SJSA1 (cell line): ENCODE measurements at places on chromosomes 3 and 15. TPM values are rescaled to one million over a fixed set of nuclear protein-coding genes. Genes with fewer than 3 reads are reported as not detected.

- DNase-seq = no peak
Observed at GRCh38 chr3:123137001-123137400, 64.7 kb upstream of the SEC22A start.

GRCh38 chr3:17967111-17967510 lies 224.7 kb upstream of the TBC1D5 start:
- DNase-seq = no peak

- DNase-seq = no peak
Observed at GRCh38 chr3:43378066-43378935, 92.0 kb downstream of the SNRK start.

DNA sequence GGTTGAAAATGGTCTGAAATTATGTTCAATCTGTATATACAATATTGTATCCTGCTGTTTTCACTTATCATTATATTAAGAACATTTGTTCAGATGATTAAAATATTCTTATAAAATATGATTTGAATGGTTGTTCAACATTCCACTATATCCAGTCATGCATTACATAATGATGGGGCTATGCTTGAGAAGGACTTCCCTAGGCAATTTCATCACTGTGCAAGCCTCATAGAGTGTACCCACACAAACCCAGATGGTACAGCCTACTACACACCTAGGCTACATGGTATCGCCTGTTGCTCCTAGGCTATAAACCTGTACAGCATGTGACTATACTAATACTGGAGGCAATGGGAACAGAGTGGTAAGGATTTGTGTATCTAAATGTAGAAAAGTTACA lies 30.5 kb downstream of the SLC7A14 start:
- DNase-seq = no peak

- no peak for DNase-seq
Observed at GRCh38 chr15:67548236-67548852, 5.8 kb downstream of the MAP2K5 start.

DNA sequence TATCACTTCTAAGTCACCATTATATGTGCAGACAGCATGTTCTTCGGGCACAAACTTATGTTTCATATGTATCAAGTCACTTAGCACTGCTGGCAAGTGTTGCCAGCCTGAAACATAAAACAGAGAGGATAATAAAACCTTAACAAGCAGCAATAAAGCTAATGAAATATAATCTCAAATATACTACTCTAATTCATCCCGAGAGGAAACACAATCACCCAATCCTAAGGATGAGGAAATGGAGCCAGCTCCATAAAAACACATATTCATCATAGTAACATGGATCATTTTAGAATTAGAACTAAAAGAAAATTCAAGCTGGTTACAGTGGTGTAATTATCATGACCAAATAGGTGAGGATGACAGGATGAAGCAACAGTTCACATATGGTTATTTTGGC lies 1072.7 kb downstream of the EPHA3 start:
- no peak for DNase-seq

DNA sequence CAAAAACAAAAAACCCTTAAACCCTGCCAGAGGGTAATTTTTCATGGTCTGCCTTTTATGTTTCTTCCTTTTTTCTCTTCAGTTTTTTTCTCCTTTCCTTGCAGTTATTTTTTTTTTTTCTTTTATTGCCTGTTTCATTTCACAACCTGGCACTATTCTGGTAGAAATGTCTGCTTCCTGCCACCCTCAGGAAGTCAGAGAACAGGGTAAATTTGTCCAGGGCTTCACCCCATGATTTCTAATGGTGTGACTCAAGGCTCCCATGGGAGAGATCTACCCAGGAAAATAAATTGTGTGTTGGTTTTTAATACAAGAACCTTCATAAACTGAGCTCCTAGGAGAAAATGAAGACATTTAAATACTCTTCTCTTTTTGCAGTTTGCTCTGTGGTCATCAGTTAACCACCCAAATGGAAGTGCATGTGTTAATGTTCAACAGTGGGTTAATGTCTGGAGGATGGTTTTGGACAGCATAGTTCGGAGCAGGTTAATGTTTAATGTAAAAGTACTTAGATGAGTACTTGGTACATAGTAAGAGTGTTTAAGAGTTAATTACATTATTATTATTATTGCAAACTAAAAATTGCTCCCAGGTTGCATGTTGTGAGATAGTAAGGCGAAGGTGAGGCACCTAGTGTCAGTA lies 45.9 kb downstream of the CGNL1 start:
- no peak for DNase-seq

- no peak for DNase-seq
Observed at GRCh38 chr3:177711637-177712036, 514.4 kb upstream of the TBL1XR1 start.

DNA sequence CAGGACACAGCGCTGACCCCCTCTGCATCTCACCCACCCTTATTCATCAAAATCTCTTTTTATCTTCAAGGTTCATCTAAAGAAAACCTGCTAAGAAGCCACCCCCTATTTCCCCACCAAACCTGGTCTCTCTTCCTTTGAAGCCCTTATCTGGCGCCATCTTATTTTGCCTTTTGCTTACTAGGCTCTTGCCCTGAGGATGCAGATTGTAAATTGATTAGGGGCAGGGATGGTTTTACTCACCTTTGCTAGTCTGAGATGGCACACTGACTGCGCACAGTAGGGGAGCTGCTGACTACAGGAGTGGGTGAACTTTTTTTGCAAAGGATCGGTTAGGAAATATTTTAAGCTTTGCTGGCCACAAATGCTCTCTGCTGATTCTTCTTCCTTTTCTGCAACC lies 78.9 kb upstream of the BHLHE40 start:
- DNase-seq = no peak

GRCh38 chr3:191414732-191415131 lies 46.2 kb upstream of the PYDC2 start:
- no peak for DNase-seq

GRCh38 chr15:57328479-57328878 lies 47.8 kb upstream of the CGNL1 start:
- DNase-seq = no peak

GRCh38 chr15:95059346-95059905 lies 828.1 kb downstream of the MCTP2 start:
- no peak for DNase-seq

GRCh38 chr3:133753779-133754164 lies 7.6 kb downstream of the TF start:
- no peak for DNase-seq

GRCh38 chr3:117962750-117963149 lies 1071.9 kb downstream of the IGSF11 start:
- no peak for DNase-seq

DNA sequence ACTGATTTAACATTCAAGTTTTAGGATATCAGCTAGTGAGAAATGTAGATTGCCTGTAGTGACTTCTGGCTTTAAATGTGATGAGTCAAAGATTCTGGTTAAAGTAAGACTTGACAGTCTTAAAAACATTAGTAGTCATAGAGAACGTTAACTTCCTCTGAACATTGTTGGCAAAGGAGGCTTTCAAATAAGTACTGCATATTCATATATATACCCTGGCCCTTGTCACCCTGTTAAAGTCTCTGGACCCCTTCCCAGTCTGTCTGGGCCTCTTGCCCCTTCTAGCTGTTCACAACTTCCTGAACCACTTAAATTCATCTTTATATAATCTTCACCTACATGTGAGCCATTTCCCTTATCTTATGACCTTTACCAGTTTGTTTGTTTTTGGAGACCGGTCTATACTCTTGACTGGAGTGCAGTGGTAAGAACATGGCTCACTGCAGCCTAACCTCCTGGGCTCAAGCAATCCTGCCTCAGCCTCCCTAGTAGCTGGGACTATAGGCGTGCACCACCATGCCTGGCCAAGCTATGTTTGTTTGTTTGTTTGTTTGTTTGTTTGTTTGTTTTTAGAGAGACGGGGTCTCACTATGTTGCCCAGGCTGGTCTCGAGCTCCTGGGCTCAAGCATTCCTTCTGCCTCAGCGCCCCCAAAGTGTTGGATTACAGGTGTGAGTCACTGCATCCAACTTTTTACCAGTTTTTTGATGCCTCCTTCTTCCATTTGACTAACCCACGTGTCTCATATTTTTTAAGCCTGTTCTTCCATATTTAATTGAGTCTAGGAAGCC lies 64.4 kb upstream of the CRTC3 start:
- DNase-seq = no peak

DNA sequence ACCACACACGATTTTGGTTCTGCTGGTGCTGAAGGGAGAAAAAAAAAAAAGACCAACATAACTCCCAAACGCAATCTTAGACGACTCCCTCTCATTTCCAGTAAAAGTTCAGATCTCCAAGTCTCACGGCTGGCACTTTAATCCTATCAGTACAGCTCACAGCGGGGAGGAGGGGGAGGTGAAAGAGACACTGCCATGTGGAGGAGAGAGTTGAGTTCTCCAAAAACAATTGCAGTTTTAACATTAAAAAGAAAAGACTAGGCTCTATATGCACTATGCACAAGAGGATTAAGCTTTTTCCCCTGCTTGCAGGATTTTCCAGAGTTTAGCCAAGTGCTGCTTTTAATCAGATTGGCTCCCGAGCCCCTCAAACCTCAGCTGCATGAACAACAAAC lies 16.8 kb downstream of the BMF start:
- DNase-seq = no peak

- DNase-seq = no peak
Observed at GRCh38 chr15:92661956-92662355, 6.4 kb upstream of the FAM174B start.

DNA sequence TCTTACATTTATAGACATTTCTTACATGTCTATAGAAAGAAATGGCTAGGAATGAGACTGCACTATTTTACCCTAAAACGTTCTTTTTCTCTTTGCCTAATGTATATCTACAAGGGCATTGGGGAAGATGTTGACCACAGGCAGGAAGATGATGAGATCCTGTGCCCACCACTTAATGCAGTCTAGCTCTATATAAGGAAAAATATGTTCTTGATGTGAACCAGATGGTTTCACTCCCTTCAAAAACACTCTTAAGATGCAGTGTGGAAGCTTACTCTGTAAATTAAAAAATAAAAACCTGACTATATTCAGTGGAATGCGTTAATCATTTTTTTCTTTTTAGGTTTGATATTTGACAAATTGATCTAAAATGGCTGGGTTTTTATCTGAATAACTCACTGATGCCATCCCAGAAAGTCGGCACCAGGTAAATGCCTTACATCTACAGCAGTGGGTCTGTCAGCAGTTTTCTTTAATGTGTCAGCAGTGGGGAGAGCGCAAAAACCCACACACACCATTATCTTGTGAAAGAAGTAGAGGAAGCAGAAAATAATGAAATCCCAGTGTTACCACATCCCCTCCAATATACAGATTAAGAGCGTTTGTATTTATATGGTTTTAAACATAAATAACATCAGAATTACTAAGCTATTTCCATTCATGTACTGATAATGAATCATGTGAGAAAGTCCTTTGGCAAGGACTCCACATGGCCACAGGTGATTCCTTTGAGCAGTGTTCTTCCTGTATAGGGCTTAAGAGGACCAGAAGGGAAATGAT lies 10.1 kb downstream of the AGTR1 start:
- no peak for DNase-seq

DNA sequence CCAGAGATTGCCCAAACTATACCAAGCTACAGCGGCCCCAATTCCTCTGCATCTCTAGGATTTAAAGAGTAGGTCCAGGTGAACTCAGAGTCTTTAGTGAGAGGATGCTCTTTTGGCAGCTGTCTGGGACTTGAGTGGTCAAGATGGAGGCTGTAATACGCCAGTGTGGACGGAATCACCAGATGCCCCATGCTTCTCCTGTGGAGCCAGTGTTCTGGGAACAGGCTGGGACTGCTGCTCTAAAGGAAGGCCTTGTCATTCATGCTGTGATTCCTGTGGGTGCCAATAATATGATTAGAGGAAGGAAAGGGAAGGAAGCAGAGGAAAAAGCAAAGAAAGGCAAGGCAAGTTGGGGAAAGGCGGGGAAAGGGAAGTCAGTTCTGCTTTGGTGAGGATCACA lies 17.4 kb upstream of the NOX5 start:
- DNase-seq = no peak

GRCh38 chr3:118991775-118992174 lies 42.9 kb downstream of the IGSF11 start:
- DNase-seq = no peak

DNA sequence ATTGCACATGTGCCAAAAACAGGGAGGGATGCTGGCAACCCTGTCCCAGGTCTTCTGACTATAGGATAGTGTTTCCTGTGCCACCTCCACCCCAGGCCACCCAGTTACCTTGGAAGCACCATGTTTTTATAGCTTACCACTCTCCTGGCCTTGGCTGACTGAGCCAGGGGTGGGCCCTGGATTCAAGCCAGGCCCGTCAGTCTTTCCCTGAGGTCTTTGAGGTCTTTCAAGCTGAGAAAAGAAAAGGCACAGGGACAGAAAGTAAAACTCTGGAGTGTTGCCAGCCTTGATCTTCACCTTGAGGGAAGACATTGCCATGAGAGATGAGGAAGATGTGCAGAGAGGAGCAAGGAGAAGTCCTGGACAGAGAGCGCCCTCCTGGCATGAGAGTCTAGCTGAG lies 46.3 kb downstream of the SYNM start:
- no peak for DNase-seq

GRCh38 chr15:87707566-87708130 lies 548.9 kb downstream of the NTRK3 start:
- no peak for DNase-seq

GRCh38 chr15:94412979-94413746 lies 181.8 kb downstream of the MCTP2 start:
- no peak for DNase-seq

- no peak for DNase-seq
Observed at GRCh38 chr15:68413363-68414205, 18.4 kb downstream of the ITGA11 start.

GRCh38 chr3:129840707-129841360 lies 52.7 kb downstream of the TMCC1 start:
- no peak for DNase-seq

DNA sequence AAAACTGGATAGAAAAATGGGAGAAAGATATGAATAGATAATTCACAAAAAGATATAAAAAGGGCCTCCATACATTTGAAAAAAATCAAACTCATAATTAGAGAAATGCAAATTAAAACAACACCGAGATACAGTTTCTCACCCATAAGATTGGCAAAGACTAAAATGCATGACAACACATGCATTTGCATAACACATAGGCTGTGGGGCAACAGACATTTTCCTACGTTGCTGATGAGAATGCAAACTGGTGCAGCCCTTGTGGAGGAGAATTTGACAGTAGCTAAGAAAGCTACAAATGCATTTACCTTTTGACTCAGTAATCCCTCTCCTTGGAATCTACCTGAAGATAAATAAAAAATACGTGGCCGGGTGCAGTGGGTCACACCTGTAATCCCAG lies 11.4 kb upstream of the CAND2 start:
- DNase-seq = no peak

DNA sequence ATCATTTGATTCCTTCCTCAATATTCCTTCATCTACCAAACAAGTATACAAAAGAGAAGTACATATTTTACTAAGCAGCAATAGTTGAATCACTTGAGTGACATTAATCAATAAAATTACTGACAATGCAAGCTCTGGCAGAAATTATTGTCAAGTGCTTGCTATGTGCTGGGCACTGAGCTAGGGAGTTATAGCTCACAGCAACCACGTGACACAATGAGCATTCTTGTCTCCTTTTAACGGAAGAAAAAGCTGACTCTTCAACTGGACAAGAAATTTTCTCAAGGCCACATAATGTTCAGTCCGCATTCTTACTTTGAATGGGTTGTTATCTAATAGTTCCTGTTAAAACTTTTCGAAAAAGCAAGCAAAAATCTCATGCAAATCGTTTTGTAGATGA lies 500.1 kb downstream of the PYDC2 start:
- no peak for DNase-seq

The TRIM69 gene
- 9.1 and 10.9 TPM in 2 replicates for total RNA-seq

The TEX55 gene
- not detected in 2 replicates for total RNA-seq

The SLC2A2 gene
- total RNA-seq = not detected in 2 replicates

The FETUB gene
- not detected in 2 replicates for total RNA-seq

The DAZL gene
- not detected in 2 replicates for total RNA-seq

The OXTR gene
- total RNA-seq = 4.4 and 5.3 TPM in 2 replicates

The SLC9C1 gene
- total RNA-seq = not detected in 2 replicates

The TRH gene
- not detected in 2 replicates for total RNA-seq

The CACNA2D2 gene
- total RNA-seq = not detected in 2 replicates
